Central memory CD8-positive, alpha-beta T cell (primary cell): ENCODE measurements at places on chromosomes 12 and 14.

- no peak for DNase-seq
Measured at GRCh38 chr12:129815846-129816245, 88.0 kb downstream of the TMEM132D start.

DNA sequence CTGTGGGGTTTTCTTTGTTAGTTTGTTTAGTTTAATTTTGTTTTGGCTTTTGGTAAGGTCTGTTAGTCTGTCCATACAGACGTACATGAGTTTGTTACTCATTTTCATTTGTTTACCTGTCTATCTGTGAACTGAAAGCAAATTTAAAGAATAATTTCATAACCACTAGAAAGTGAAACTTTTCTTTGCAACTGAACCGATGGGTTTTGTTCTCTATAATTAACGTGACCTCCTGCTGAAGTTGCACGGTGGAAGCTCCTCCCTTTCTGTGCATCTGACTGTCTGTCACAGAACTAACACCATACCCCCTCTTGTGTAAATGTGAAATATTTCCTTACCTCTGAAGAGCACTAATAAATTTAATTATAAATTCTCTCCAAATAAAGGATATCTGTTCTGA lies 595.5 kb downstream of the GALC start:
- DNase-seq: no peak

DNA sequence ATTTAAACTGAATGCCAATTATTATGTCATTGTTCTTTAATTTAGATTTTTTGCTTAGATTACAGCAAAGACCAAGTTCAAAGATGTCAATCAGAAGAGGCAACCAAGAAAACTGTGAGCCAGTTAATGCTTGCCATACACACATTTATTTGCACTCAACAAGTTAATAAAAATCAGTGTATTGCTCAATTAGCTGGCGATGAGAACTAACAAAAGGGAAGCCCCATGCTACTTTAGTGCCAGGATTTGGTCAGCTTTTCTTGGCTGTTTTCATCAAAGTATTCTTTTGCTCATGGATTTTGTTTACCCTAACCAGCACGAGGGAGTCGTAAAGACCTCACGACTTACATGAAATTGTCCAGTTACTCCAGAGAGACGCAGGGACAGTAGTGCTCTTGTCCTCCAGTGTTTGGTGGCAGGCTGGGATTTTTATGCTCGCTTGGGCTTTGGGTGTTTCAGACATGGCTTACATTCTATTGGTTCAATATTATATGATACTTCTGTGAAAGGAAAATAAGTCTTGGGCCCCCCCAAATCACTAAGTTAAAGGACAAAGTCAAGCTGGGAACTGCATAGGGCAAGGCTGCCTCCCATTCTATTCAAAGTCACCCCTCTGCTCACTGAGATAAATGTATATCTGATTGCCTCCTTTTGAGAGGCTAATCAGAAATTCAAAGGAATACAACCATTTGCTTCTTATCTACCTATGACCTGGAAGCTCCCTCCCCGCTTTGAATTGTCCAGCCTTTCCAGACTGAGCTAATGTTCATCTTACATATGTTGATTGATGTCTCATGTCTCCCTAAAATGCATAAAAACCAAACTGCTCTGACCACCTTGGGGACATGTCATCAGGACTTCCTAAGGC lies 7.4 kb upstream of the B4GALNT1 start:
- DNase-seq: no peak

GRCh38 chr14:87813211-87813610 lies 179.8 kb downstream of the GALC start:
- DNase-seq: no peak

DNA sequence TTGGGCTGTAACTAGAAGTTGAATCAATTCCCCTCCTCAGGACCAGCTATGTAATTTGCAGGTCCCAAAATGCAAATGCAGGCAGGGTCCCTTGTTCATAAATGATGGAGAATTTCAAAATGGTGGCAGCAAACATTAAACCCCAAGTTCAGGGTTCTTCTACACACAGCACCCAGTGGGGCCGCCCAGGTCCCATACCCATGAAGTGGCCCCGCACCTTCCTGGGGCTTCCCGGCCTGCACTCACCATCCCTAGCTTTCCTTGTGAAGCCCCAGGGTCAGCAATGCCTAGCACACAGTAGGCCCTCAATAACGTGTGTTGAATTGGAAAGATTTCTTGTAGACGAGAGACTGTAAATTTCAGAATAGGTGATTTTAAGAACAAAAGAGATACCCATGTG lies 76.0 kb downstream of the NTF3 start:
- DNase-seq: no peak

DNA sequence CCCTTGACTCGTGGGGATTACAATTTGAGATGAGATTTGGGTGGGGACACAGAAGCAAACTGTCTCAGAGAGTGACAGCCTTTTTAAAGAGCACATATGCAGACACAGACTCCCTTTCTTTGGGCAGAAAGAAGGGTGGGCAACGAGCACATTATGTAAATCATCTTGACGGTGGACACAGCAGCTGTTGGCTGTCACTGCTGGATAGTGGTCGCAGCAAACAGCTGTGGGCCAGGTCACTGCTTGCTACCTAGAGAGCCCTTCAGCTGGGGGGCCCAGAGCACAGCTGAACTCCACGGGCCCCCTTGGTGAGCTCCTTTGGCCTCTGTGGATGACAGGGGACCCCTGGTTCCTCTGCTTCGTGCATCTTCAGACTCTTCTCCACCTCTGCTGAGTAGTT lies 23.1 kb downstream of the PPP2R5C start:
- DNase-seq: no peak

- DNase-seq: no peak
Measured at GRCh38 chr12:47407463-47408129, 298.2 kb downstream of the RPAP3 start.

GRCh38 chr12:132946246-132946820 lies 9.8 kb downstream of the ZNF605 start:
- no peak for DNase-seq

- no peak for DNase-seq
Measured at GRCh38 chr12:103667125-103667524, 80.1 kb downstream of the STAB2 start.

DNA sequence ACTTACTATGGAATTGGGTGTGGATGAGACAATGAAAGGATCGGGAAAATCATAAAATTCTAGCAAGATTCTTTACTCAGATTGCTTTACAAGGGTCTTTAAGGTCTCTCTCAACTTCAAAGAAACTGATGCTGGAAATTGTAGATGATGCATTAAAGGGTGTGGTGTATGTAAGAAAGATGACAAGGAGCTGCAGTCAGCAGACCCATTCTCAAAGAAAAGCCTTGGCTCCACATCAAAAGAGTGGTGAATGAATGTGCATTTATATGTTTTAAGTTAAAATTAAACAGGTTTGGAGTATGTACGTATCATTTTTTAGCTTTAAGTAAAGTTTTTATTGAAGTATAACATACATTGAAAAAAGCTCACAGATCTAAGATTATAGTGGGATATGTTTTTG lies 194.5 kb downstream of the C12orf75 start:
- no peak for DNase-seq

DNA sequence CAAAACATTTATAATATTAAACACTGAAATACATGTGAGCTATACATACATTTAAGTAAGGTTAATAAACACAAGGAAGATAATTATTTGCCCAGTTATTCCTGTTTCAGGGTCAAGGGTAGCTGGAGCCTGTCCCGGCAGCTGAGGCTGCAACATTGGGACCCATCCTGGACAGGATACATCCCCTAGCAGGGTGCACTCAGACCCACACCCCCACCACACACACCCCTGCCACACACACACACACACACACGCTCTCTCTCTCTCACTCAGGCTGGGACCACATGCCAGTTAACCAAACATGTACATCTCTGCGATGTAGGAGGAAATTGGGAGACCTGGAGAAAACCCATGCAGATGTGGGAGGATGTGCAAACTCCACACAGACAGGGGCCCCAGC lies 112.6 kb upstream of the TMCC3 start:
- DNase-seq: no peak

GRCh38 chr12:23906329-23906728 lies 43.1 kb downstream of the SOX5 start:
- DNase-seq: no peak

- no peak for DNase-seq
Measured at GRCh38 chr14:74941676-74942097, 13.7 kb downstream of the PGF start.

GRCh38 chr12:119274636-119275065 lies 59.9 kb upstream of the CCDC60 start:
- DNase-seq: no peak

GRCh38 chr14:68016255-68016914 lies 196.8 kb downstream of the RAD51B start:
- no peak for DNase-seq

GRCh38 chr12:4829793-4830162 lies 79.9 kb upstream of the KCNA1 start:
- no peak for DNase-seq

GRCh38 chr12:69119770-69120169 lies 119.6 kb upstream of the CPSF6 start:
- no peak for DNase-seq

- no peak for DNase-seq
Measured at GRCh38 chr12:19052689-19053088, 76.8 kb upstream of the PLEKHA5 start.

DNA sequence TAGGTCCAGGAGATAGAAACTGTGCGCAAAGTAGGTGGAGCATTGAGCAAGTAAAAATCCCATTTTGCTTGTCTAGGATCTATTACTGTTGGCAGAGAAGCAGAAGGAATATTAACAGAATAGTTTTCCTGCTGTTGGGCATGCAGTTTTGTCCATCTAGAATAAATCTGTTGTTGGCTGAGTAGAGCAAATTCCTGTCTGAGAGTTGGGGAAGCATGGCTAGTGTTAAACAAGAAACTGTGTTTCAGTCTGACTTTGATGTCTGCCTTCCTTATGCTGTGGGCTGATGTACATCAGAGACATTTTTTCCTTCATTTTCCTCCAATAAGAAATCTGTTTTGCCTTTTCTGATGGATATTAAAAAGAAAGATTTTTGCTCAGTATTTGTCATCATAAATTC lies 98.2 kb downstream of the RAD52 start:
- DNase-seq: no peak

- no peak for DNase-seq
Measured at GRCh38 chr12:21913823-21914222, 27.4 kb downstream of the ABCC9 start.

DNA sequence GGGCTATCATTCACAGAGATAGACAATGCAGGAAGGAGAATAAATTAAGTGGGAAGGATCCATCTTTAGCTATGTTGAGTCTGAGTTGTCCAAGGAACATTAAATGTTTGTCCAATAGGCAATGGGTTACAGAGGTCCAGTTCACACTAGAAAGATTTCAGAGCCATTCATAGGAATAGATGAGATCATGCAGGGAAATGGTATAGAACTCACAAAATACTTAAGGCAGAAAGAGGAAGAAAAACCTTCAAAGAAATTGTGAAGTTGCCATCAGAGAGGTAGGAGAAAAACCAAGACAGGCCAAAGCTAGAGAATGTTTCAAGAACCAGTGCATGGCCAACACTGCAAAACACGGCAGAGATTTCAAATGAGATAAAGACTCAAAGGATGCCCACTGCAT lies 94.1 kb downstream of the PHLDA1 start:
- DNase-seq: no peak

DNA sequence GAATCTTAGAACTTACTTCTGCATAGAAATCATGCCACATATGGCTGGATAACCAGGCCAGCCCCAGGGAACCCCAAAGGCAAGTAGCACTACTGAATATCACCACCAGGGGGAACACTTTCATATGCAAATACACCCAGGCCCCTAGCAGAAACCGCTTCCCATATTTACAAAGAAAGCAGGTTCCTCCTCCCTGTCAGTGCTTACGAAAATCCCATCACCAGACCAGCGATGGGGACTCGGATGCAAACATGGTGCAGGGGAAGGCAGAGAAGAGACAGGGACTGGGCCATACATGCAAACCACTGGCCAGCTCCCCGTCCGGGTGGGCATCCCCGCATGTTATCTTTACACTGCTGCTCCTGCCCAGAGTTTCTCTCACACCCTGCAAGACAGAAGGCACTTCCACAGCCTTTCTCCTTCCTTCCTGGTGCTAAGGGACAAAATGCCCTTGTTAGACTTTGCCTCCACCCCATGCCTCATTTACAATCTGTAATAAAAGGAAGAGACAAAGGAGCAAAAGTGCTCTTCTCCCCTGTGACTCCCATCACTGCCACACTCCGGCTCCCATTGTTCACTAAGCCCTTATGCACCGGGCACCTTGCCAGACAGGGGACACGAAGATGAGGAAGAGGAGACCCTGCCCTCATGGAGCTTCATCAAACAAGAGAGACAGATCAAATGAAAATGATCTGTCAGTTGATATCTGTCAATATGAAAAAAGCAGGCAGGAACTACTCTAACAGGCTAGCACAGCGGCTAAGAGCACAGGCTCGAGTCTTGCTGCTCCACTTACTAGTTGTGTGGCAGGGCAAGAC lies 62.3 kb downstream of the PTPN21 start:
- peak; percentile 42 for DNase-seq

DNA sequence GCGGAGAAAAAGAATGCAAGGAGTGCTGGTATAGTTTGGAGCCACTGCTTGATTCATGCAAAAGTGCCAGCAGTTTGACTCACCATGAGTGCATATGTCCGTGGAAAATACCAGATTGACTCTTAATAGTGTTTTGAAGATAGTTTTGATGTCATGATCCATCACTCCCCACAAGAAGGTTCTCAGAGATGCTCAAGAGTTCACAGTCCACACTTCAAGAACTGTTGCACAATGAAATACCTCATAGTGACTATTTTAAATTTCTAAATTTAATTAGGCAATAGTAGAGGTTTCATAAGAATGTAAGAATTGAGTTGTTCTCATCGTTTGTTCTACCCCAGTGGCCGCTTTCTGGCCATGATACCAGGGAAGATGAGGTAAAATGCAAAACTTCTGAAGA lies 286.6 kb upstream of the RGS6 start:
- no peak for DNase-seq

GRCh38 chr12:7035463-7035862 lies 17.2 kb upstream of the LPCAT3 start:
- no peak for DNase-seq

- DNase-seq: no peak
Measured at GRCh38 chr12:59733200-59733599, 137.4 kb downstream of the SLC16A7 start.

GRCh38 chr14:102085948-102086708 lies 716 bp downstream of the HSP90AA1 start:
- DNase-seq: peak; percentile 50

DNA sequence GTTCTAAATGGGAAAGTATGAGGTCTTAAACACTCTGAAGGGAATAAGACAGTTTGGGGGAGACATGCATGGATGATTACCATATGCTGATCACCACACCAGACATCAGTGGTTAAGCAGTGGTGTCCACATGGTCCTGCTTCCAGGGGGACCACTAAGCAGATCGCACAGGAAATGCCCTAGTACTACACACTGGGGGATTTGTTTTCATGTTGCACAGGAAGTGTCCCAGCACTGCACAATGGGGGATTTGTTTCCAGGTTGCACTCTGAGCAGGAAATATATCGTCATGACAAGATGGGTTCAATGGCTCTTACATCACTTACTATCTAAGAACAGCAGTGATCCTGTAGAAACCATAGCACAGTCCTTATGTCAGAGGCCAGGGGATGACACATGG lies 245.5 kb downstream of the BCL11B start:
- no peak for DNase-seq

- no peak for DNase-seq
Measured at GRCh38 chr12:57380300-57380699, 50.5 kb downstream of the R3HDM2 start.

GRCh38 chr12:39032448-39032847 lies 127.1 kb upstream of the CPNE8 start:
- no peak for DNase-seq
